Activated CD8-positive, alpha-beta memory T cell treated with anti-CD3 and anti-CD28 coated beads for 48 hours (primary cell): ENCODE measurements at places on chromosomes 7 and 10.

- DNase-seq = no peak
Observed at GRCh38 chr10:19658131-19658530, 158.1 kb upstream of the PLXDC2 start.

- no peak for DNase-seq
Observed at GRCh38 chr10:84876116-84876999, 548.0 kb downstream of the CCSER2 start.

DNA sequence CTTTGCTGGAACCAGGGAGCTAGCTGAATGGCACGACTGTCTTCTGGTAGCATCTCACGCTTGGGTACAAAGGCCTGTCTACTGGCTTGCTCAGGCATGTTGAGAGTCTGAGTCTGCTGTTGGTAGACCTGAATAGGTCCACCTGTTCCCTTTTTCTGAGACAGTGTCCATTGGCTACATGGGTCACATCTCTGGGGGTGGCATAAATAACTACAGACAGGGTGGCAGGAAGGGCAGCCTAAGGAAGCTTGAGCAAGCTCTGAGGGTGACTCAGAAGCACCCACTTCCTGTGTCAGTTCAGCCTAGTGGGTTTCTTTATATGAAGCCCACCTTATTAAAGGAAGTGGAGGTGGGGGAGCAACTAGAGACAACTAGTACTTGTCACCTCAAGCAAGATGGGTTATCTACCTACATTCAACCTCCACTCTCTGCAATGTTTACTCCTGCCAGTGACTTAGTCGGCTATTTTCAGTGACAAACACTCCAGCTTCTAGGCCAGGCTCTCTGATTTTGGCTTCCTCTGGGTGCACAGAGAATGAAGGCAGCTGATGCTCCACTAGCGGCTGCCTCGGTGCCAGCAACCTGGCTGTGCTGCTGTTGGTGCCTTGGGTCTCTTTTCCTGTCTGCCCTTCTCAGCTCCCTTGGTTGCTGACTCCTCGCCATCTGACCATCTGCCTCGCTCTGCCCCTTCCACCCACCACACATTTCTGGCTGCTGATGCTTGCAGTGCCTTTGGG, 5.7 kb upstream of the ZYX start:
- peak; percentile 21 for DNase-seq

- no peak for DNase-seq
Observed at GRCh38 chr7:29156907-29157452, 10.6 kb upstream of the CPVL start.

GRCh38 chr7:159158125-159158887, 13.6 kb upstream of the VIPR2 start:
- no peak for DNase-seq

GRCh38 chr7:27704422-27705199, 35.4 kb upstream of the TAX1BP1 start:
- no peak for DNase-seq

GRCh38 chr10:101441541-101442455, 87.8 kb downstream of the BTRC start:
- DNase-seq = no peak

DNA sequence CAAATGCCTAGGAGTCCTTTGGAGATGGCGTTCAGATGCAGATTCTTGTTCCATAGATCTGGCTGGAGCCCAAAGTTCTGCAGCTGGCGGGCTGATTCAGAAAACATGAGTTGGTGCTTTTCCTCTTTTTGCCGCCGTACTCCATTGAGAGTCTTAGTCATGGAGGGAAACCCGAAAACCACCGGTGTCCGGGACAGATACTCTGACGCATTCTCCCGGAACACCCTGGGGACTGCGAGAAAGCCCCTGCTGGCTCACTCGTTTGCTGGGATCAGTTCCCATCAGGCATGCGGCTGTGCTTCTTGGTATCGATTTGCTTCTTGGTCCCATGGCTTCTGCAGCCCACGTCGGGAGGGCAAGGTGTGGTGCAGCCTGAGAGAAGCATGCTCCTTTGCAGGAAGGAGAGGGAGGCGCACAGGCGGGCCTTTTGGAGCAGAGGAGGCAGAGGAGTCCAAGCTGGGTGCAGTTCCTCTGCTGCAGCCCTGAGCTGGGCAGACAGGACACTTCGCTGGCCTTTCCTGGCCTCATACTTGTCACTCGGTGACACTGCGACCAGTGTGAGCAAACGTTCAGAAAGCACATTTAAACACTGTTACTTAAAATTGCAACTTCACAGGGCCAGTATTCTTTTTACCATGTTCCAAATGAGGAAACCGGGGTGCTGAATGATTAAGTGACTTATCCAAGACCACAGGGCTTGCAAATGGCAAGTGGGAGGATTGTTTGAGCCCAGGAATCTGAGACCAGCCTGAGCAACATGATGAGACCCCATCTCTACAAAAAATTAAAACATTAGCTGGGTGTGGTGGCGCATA, 30.6 kb upstream of the PFKFB3 start:
- DNase-seq = no peak

DNA sequence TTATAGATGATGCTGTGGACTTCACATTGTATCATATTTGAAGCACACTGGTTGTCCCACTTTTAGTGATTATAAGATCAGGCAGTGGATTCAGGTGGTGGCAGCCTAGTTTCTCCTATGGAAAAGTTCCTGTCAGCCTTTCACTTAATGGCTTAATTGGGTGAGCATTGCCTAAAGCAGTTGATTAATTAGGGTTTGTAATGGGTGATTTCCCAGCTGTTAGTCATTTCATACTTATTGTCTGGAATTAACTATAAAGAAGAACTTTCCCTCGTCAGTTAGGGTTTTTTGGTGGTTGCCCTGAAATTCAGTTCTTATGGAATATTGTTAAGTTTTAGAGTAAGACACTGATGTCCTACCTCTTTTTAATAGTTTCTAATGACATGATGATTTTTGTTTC, 78.8 kb downstream of the SLC25A40 start:
- no peak for DNase-seq

- DNase-seq = no peak
Observed at GRCh38 chr10:62038609-62039190, 137.2 kb downstream of the ARID5B start.

DNA sequence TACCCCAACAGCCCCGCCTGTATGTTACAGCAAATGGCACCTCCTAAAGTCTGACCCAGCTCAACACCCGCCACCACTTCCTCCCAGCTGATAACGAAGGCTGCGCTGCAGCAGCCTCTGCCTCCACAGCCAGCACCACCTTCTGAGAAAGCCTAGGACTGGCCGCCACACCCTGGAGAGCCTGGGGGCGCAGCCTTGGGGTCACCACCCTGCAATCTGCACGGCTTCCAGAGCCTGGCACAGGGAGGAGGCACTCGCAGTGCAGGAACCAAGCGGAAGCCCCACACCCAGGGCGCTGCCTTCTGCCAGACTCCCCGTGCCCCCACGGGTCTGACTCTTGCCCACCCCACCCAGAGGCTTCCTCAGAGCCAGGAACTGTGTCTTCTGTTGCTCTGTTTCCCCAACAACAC, 112.5 kb downstream of the MAD1L1 start:
- DNase-seq = no peak

DNA sequence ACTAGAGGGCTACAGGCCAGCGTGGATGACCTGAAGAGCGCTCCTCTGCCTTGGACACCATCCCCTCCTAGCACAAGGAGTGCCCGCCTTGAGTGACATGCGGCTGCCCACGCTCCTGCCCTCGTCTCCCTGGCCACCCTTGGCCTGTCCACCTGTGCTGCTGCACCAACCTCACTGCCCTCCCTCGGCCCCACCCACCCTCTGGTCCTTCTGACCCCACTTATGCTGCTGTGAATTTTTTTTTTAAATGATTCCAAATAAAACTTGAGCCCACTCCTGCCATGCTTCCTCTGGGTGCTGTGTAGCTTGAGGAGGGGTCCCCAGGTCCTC, 4.5 kb downstream of the SNCG start:
- no peak for DNase-seq

GRCh38 chr7:2805213-2805944, 38.7 kb downstream of the GNA12 start:
- DNase-seq = no peak

DNA sequence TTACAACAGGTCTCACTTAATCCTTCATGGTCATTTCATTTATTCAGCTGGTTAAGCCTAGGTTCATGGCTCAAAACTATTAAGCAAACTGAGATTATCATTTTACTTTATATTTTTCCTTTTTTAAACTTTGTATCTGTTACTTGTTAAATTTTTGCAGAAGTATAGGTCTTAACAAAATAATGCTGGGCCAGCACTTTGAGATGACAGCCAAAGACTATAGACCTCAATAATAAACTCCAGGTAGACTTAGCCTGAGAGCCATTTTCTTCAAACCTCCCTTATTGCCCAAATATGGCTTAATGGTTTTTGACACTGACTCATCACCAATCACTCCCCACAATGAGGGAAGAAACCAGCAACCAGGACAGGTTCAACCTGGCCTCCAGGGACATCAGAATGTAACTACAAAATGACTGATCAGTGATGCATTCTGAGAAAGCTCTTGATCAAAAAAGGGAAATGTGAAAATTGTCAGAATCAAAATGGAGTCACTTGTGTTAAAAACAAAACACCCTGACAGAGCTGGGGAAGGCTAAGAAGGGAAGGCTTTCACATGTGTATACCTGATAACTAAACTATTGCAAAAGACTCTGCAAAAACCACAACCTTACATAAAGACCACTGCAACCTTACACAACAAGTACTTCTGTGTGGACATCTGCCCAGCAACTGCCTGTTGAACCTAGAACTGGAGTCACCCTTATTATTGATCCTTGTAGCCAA, 2.1 kb upstream of the CCDC126 start:
- peak; percentile 9 for DNase-seq

DNA sequence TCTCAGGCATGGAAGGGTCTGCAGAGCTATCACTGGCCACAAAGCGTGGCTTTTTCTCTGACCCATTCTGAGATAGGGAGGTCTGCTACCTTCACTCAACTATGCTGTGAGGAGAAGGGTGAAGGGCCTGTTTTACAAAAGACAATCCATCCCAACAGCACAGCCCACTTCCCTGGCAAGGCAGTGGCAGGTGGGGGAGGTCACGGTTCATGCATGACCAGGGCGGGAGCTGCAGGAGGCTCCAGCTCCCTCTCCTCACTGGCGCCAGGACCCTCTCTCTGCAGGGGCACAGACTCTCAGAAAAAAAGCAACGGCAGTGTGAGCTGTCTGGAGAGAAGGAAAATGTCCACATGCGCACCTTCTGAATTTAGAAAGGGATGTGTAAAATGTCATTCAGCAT, 28.5 kb downstream of the GRB10 start:
- no peak for DNase-seq

DNA sequence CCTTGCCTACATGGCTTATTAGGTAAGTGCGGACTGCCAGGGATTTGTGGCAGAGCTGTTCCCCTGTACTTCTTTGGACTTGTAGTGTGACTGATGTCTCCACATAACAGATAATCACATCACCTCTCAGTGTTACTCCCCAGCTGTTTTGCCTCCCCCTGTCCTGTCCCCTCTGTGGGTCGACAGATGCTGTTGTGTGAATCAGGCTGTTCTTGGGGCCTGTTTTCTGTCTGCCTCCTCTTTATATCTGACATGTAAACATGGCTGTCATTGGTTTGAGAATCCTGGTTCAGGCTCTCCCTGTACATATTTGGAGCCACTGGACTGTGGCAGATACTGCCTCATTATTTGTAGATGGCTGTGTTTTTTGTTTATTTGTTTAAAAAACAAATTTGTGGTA, 22.7 kb downstream of the CCNY start:
- no peak for DNase-seq

- DNase-seq = no peak
Observed at GRCh38 chr7:103851357-103851756, 138.1 kb downstream of the RELN start.
